Cortex of kidney (tissue), 1 donor: ENCODE measurements at places on chromosomes 7 and 10.

GRCh38 chr10:62343000-62343399, 31.2 kb upstream of the ZNF365 start:
- no peak for DNase-seq

DNA sequence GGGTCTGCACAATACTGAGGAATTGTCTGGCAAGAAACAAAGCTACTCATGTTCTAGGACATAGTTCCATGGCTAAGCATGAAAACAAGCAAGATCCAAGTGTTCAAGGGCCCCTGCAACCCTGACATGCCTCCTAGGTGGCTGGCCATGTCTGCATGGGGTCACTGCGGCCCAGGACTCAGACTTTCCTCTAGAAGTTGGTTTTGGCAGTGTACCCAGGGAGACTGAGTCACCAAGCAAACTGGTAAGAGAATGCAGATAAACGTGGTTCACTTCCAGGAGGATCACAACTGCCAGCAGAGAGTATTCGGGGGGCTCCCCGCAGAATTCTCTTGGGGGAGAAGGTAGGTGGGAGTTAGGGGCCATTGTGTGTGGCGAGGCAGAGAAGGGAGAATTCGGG, 7.4 kb upstream of the PFKFB3 start:
- no peak for DNase-seq

GRCh38 chr7:30714129-30714528, 31.9 kb upstream of the CRHR2 start:
- DNase-seq, result no peak

DNA sequence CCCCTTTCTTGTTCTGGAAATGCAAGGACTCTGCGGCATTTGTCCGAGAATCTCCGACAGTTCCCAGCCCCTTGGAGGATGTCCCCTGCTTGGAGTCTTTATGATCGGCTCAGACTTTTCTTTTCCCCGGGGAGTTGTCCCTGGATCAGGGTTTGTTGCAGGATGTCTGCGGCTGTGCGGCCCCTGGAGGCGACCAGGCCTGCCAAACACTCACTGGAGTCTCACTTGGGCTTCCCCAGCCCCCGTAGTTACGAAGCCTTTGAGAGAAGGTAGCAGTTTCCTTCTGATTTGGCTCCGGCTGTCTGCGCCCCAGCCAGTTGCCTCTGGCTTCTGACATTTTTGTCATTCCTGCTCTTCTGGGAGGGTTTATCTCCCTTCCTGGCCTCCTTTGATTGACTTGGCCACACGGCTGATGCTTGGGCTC, 16.1 kb downstream of the COL26A1 start:
- DNase-seq, result no peak

GRCh38 chr10:69335063-69335587, 56.8 kb downstream of the HK1 start:
- no peak for DNase-seq

DNA sequence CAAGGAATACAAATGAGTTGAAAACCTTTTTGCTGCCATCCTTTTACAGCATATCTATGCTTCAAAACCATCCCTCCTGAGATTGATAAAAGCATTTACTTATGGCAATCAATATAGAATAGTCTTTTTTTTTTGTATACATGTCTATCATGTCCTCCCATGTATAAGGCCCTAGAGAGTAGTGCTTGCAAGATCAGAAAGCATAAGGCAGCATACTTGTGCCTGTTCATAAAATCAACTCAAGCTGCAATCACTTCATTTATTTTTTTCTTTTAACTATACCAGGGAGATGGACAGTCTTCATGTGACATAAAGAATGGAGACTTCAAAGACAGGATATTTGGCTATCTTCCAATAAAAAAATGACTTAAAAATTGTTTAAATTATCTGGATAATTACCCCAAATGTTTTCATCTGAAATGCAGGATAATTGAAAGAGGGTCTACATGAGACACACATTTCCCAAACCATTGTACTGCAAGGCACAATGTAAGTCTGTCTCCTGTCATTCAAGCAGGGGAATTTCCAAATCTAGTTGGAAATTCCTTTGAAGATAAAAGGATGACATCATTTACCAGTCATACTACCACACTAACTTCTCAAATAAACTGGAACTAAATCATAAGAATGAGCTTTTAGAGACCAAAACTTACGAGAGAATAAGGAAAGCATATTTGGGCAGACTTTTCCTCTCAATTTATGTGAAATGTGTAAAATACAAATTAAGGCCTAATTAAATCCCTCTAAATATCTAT, 22.5 kb downstream of the LRRN3 start:
- DNase-seq, result no peak

DNA sequence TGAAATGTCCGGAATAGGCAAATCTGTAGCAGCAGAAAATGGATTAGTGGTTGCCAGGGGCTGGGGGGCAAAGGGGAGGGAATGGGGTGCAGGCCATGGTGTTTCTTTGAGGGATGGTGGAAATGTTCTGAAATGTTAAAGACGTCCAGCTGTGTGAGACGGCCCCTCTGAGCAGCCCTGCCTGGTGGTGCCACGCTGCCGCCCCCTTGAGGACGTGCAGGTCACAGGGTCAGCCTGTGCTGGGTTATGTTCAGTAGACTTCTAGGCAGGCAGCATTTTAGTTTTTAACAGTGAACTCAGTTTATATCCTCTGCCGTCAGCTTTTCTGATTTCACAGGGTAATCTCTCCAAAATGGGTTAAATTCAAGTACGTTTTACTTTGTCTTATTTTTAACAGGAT, 9.4 kb downstream of the NUB1 start:
- DNase-seq, result no peak

- no peak for DNase-seq
Measured at GRCh38 chr10:71580415-71580814, 139.2 kb downstream of the C10orf105 start.

GRCh38 chr7:3200504-3200903, 100.5 kb upstream of the SDK1 start:
- DNase-seq, result no peak

DNA sequence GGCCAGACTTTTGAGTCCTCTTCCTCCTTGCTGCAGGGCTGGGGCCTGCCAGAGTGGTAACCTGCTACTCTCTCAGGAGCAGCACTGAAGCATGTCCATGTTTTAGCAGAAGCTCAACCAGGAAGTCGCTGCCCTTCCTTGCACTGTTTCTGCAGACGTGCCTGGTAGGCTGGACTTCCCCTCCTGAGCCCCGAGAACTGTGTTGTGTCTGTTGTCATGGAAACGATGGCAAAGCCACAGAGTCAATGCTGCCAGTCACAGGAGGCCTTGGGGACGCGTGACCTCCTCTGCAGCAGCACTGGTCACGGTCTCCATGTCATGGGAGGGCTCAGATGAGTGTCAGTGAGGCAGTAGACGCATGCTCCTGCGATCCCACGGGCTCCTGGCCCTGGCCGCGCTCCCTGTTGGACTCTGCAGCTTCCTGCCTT, 145.5 kb downstream of the FANK1 start:
- no peak for DNase-seq

DNA sequence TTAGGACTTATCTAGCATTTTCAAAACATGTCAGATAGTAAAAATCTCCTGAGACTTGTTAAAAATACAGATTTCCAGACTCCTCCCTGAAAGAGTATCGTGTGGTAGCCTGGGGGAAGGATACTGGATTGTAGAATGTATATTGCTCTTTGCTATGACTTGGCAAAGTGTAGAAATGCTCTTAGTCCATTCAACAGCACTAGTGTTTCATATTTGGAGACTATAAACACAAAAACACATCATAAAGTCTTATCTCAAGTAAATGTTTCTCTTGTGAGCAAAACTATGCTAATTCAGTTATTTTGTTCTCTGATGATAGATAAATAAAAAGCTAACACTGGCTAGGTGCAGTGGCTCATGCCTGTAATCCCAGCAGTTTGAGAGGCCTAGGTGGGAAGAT, 137.5 kb upstream of the PRPS1L1 start:
- no peak for DNase-seq

GRCh38 chr10:15585303-15585715, 134.4 kb downstream of the ITGA8 start:
- no peak for DNase-seq

DNA sequence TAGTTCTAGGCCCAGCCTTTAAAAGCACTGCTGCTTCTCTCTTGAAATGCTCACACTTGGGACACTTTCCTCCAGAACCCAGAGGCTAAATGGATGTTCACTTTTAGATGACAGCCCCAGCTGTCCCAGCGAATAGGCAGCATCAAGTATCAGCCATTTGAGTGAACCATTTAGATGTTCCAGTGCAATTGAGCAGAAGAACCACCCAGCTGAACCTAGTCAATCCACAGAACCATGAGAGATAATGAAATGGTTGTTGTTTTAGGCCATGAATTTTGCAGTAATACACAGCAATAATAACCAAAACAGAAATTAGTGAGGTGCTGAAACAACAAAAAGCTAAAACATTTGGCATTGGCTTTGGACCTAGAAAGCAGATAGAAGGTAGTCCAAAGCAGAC, 273.9 kb downstream of the ETV1 start:
- no peak for DNase-seq

- DNase-seq, result no peak
Measured at GRCh38 chr10:12195281-12195602, 449 bp downstream of the NUDT5 start.

DNA sequence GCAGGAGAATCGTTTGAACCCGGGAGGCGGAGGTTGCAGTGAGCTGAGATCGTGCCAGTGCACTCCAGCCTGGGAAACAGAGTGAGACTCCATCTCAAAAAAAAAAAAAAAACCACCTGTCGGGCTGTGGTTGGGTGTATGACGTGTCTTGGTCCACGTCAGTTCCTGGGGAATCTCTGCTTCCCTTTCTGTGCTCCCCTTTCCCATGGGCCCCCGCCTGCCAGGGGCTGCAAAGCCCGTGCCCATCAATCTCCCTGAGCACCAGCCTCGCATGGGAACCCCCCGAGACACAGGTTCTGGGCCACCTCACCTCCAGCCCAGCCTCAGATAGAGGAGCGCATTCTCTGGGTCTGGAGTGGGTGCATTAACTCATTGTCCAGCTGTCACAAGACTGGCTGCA, 2.3 kb upstream of the SH2B2 start:
- no peak for DNase-seq

- no peak for DNase-seq
Measured at GRCh38 chr7:98802781-98803110, 67.1 kb downstream of the TMEM130 start.
